ENCODE measurements at places on chromosomes 3 and 15.

GRCh38 chr3:132804498-132804897 is 82.3 kb upstream of the NPHP3 start:
- DNase-seq: peak; percentile 65

DNA sequence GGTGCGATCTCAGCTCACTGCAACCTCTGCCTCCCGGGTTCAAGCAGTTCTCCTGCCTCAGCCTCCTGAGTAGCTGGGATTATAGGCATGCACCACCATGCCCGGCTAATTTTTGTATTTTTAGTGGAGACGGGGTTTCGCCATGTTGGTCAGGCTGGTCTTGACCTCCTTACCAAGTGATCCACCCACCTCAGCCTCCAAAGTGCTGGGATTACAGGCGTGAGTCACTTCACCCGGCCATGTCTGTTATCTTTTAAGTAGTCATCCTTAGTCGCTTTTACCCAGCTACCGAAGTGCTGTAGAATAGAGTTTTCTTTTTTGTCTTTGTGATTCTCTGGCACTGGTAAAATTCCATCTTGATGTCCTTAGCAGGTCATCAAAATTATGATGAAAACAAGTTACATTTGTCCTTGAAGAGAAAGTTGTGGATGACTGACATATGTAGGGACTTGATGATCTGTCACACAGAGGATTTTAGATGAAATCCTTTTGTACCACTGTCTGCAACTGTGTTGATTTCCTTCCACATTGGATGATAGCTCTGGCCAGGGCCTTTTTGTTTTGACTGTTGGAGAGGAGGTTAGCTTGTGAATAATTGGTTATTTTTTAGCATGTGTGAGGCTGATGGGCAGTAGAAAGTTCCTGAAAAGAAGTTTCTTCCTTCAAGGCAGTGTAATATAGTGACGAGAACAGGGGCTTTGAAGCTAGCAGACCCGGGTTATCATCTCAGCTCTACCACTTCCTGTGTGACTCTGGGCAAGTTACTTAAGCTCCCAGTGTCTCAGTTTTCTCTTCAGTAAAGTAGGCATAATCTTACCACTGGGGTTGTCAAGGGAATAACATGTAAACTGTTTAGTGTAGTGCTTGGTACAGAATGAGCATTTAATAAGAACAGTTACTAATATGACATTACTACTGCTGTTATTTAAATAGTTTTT is 18.8 kb downstream of the ATG7 start:
- no peak for DNase-seq

DNA sequence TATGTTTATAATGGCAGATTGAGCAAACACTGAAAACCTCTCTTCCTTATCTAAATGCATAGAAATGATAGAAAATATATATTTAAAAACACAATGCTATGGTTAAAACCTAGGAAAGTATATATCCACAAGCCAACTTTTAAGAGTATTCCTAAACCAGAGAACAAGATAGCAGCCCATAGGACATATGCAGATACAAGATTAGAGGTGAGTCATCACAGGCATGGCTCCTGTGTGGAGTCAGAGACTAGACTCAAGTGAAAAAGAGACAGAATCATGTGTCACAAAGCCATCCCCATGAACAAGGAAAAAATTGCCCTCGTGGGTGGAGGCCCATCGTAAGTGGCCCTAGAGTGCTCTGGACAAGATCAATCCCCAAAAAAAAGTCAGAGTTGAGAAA is 199.4 kb upstream of the PPP2R3A start:
- no peak for DNase-seq

DNA sequence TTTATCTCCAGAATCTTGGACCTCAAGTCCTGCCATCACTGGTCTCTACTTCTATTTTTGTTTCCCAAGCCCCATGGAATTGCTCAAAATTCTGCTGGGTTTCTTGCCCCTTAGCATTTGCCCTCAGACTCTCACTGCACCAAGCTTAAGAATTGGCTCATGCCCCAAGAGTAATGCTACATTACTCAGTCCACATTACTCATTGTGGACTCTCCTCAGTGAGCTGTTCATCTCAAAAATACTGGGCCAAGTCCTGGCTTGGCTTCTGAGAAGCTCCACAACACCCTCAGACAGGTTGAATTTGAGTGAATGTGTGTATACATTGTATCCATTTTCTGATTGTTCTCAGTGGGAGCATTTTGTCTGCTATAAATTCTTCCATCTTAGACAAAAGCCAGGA is 364.4 kb upstream of the ARHGEF26 start:
- no peak for DNase-seq

DNA sequence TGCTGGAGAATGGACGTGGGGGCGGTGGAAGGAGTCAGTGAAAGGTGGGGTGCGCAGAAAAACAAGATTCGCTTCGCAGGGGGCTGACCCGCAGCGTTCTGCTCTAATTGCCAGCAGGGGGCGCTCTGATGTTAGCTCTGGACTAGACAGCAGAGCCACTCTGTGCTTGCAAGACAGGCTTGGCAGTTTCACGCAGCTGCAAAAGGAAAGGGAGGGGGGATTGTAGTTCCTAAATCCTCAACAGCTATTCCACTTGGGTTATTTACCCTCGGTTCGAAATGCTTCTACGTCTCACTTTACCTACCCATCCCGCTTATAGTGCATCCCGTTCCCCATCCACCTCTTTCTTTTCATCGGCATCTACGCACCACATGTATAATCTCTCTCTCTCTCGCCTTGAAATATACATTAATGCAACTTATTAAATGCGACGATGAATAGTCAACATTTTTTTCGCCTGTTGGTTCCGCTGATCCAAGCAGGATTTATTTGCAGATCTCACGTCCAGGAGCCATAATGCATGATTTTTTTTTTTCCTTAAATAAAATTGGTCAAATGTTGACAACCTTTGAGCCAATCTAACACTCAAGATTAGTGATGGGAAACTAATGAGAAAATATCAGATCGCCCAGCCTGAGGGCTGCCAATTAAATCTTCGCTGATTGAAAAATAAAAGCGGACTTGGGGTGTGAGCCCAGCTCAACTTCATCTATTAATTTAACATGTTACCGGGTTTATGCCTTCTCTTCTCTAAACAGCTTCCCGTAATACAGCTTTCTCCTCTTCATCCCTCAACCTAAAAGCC is 216.4 kb downstream of the MEIS2 start:
- peak; percentile 15 for DNase-seq

- no peak for DNase-seq
These were observed 963.2 kb downstream of the ROBO2 start for GRCh38 chr3:78003090-78003489.

GRCh38 chr15:34588046-34588674 is 4.7 kb upstream of the GOLGA8B start:
- DNase-seq: peak; percentile 36

- no peak for DNase-seq
These were observed 17.3 kb upstream of the GBE1 start for GRCh38 chr3:81778678-81779182.

GRCh38 chr15:34582461-34583371 is 735 bp downstream of the GOLGA8B start:
- no peak for DNase-seq
